Peyer's patch (tissue), 4 donors: ENCODE measurements at places on chromosomes 5 and 9. TPM values are rescaled to one million over a fixed set of nuclear protein-coding genes. Genes with fewer than 3 reads are reported as not detected.

DNA sequence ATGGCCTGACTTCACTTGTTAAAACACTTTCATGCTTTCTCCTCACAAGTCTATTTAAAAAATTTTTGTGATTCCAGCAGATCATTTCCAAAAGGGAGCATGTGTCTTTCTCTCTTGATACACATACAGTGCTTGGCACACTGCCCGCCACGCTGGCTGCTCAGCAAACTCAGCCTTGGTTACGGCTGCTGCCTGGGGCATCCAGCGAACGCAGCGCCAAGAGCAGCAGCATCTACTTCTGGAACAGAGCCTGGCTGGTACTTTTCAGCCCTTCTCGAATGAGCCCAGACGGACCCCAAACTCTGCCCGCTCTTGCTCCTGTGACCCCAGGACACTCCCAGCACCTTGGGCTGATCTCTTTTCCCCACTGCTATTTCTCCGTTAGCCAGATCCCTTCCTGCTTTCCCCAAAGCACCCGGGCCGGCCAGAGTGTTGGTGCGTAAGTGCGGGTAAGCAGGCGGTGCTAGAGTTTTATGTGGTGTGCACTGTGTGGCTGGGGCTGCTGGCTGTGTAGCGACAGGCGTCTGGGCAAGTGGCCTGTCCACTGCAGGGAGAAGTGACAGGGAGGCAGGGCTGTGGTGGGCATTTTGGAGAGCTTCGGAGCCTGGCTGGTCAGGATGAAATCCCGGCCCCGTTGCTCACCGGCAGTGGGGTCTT is 73.2 kb downstream of the SH3PXD2B start:
- H3K36me3 ChIP-seq: peaks cover 5% of the 10 kb centered on the region
- no peak overlapping the region for H3K4me3 ChIP-seq
- no peaks in the 10 kb centered on the region for H3K4me1 ChIP-seq
- DNase-seq: no peak
- H3K27me3 ChIP-seq: no peaks in the 10 kb centered on the region

DNA sequence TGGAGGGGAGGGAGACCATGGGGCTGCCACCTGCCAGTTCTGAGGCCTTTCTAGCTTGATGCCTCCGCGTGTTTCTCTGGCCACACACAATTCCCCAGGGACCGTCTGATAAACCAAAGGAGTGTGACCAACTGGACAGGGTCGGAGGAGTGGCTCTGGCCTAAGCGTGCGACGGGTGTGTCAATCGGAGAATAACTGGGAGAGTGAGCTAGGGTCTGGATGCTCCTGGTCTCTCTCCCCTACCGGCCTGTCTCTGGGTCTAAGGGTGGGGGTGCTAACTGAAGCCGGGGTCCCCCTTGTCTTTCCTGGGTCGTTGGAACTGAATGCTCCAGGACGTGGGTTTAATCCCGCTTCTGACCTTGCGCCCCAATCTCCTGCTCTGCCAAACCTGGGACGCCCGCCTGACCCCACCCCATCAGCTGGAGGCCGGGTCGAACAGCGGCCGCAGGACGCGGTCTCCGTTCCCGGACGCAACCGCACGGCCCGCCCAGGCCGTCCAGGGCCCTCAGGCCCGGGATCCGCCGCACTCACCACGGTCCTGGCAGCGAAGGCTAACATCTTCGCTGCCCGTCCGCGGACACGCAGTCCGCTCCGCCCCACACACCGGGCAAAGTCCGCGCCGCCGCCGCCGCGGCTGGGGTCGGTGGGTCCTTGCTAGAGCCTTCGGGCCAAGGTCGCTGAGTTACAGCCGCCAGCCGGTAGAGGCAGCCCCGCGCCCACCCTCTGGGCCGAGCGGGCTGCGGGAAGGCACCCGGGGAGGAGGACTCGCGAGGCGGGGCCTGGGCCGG is 447 bp downstream of the CRAT start:
- no peaks in the 10 kb centered on the region for H3K36me3 ChIP-seq
- DNase-seq: no peak
- H3K4me1 ChIP-seq: no peaks in the 10 kb centered on the region
- H3K27ac ChIP-seq: peak overlapping the region; percentile 91
- no peaks in the 10 kb centered on the region for H3K27me3 ChIP-seq

Gene PLCXD3
- total RNA-seq: 2.8 TPM

DNA sequence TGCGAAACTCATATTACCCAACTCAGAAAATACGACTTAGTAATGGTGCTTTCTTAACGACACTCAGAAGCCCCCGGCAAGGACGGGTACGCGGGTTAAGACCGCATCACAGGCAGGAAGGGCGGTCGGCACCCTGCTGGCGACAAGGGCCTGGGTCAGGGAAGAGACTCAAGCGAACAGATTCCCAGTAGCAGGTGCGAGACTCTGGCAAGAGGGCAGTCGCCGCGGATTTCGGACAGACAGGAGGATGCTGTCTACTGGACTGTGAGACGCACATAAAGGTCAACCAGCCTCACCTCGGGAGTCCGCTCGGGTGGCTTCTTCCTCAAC is 398 bp downstream of the RAPGEF6 start:
- no peaks in the 10 kb centered on the region for H3K27me3 ChIP-seq
- peak overlapping the region; percentile 87 for H3K27ac ChIP-seq
- peak overlapping the region; percentile 49 for H3K4me3 ChIP-seq

DNA sequence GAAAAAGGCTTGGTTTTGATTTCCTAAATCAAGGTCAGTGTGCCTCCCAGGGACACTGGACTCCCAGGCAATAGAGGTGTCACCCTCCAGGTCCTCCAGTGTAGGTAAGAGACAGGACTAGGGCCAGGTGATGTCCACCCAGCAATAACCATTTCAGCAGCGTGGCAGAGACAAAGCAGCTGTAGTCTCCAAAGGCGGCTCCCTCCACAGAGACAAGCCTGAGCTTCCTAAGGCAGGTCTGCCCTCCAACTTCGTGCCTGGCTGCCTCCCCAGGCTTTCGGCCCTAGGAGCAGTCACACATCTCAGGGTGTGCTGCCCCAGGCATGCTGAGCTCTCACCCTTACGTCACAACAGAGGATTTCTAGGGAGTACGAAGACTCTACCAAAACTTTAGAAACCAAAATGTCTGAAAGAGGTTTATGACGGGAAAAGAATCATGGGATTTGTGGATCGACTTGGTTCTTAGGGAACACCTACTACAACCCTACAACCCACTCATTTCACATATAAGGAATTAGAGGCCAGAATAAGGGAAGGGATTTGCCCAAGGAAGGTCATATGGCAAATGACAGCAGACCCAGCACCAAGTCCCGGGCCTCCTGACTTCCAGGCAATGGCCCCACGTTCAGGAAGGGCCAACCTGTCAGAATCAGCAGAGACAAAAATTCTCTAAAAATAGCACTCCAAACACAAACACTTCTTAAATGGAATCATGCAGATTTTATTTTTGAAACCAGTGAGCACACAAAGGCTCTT is 105.5 kb downstream of the KLHL3 start:
- no peaks in the 10 kb centered on the region for H3K27me3 ChIP-seq
- no peak for DNase-seq
- no peak overlapping the region for H3K4me3 ChIP-seq
- H3K4me1 ChIP-seq: no peaks in the 10 kb centered on the region

DNA sequence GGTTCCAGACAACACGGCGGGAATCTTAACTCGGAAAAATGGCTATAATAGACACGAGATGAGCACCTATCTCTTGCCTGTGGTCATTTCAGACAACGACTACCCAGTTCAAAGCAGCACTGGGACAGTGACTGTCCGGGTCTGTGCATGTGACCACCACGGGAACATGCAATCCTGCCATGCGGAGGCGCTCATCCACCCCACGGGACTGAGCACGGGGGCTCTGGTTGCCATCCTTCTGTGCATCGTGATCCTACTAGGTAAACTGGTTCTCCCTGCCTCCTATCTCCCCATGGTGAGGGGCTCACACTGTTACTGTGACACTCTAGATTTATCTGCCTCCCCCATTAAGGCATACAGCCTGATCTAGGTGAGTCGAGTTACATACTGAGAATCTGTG is 124.2 kb downstream of the CDH6 start:
- H3K36me3 ChIP-seq: no peaks in the 10 kb centered on the region
- no peak for DNase-seq
- H3K4me3 ChIP-seq: no peak overlapping the region

DNA sequence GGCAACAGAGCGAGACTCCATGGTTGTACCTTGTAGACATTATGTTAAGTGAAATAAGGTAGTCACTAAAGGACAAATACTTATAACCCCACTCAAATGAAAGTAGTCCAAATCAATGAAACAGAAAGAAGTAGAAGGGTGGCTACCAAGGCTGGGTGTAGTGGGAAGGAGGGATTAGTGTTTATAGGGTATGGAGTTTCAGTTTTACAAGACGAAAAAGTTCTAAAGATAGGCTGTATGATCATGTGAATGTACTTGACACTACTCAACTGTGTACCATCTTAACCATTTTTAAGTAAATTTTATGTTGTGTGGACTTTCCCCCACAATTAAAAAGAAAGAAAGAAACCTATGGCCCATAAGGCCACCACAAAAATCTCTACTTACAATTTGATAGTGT is 32.2 kb downstream of the ALDH7A1 start:
- no peaks in the 10 kb centered on the region for H3K4me1 ChIP-seq
- H3K27me3 ChIP-seq: no peaks in the 10 kb centered on the region
- no peak overlapping the region for H3K27ac ChIP-seq
- H3K36me3 ChIP-seq: peaks cover 3% of the 10 kb centered on the region
- H3K4me3 ChIP-seq: no peak overlapping the region
- DNase-seq: no peak

DNA sequence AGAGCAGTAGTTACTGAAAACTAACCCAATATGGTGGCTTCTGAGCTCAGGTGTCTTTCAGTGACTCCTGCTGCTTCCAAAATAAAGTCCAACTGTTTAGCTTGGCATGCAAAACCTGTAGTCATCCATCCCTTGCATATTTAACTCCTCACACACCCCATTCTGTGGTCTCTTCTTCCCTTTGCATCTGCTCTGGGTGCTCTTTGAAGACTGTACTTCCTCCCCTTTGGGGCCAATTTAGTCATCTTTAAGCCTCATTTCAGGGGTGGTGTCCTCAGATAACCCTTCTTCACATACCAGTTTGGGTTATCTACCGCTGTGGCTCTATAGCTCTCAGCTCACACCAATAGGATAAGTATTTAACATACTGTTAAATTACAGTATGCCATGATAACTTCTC is 209.9 kb upstream of the DMRT1 start:
- no peaks in the 10 kb centered on the region for H3K27me3 ChIP-seq
- no peak for DNase-seq
- no peak overlapping the region for H3K4me3 ChIP-seq
- H3K4me1 ChIP-seq: no peaks in the 10 kb centered on the region
- no peaks in the 10 kb centered on the region for H3K36me3 ChIP-seq

Gene PCDH1
- 167 TPM for total RNA-seq

DNA sequence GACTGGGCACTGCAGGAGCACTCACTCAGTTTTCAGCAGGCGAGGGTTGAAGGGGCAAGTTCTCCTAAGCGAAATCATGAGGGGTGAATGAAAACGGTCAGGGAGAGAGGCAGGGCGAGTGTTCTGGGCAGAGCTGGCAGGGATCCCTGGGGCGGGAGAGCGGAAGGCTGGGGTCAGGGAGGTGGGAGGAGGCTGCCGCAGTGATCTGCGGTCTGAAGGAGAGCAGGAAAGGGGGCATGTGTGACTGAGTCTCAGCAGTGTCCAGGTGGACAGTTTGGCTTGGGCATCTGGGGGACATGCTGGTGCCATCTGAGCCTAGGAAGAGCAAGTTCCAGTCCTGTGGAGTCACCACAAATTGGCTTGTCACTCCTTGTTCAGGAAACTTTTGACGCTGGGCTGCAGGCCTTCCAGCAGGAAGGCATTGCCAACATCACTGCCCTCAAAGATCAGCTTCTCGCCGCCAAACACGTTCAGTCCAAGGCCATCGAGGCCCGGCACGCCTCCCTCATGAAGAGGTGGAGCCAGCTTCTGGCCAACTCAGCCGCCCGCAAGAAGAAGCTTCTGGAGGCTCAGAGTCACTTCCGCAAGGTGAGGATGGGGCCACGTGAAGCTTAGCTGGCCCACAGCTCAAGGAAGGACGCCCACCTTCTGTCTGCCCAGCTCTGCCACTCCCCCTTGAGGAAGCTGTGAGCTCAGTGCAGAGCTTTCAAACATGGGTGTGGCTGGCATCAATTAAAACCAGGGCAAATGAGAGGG is 31.1 kb downstream of the DYNC2I2 start:
- peaks cover 8% of the 10 kb centered on the region for H3K4me1 ChIP-seq
- H3K27me3 ChIP-seq: no peaks in the 10 kb centered on the region
- H3K36me3 ChIP-seq: peaks cover 96% of the 10 kb centered on the region
- H3K27ac ChIP-seq: no peak overlapping the region
- no peak for DNase-seq

DNA sequence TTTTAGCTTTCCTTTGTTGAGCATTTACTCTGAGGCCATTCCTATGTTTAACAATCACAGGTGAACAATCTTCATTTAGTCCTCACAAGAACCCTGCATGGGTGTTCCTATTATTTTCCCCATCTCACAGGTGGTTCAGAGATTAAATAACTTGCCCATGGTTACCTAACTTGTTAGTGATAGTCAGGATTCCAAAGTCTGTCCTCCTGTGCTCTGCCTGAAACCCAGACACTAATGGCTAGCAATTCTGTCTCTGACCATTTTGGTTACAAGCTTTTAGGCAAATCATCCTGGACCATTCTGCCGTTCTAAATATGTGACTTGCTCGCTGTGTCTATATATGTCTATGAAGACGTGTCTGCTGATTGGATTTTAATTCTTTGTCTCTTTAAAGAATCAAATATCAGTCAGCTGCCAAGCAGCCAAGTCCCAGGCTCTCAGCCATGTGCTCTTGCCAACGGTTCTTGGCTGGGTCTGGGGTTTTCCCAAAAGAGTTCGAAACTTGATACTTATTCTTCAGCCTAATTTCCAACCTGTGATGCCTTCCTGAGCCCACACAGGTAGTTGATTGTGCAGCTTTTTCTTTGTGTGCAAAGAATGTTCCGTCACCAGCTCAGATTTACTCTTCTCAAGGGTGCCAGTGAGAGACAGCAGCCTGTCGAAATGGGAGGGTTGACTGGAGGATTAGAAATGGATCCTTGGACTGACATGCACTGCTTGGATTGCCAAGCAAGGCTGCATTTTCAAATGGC is 121.7 kb downstream of the NREP start:
- no peaks in the 10 kb centered on the region for H3K4me1 ChIP-seq
- H3K27me3 ChIP-seq: no peaks in the 10 kb centered on the region
- no peak for DNase-seq
- no peaks in the 10 kb centered on the region for H3K36me3 ChIP-seq
- no peak overlapping the region for H3K27ac ChIP-seq
- H3K4me3 ChIP-seq: no peak overlapping the region

DNA sequence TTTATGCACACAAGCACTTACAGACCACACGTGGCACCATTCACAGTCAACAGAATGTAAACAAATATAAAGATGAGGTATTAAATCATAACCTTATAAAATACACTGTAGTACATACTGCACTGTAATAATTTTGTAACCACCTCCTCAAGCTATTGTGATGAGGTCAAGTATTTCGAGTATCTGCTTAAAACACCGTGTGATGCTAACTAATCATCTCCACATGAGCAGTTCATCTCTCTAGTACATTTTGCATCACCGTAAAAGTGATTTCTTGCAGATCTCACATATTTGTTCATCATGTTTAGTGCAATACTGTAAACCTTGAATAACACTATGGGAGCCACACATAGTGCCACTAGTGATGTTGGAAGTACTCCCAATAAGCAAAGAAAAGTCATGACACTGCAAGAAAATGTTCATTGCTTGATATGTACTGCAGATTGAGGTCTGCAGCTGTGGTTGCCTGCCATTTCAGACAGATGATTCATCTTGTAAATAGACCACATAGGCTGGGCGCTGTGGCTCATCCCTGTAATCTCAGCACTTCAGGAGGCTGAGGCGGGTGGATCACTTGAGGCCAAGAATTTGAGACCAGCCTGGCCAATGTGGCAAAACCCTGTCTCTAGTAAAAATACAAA is 44.3 kb downstream of the FOXB2 start:
- no peaks in the 10 kb centered on the region for H3K4me1 ChIP-seq
- H3K27me3 ChIP-seq: no peaks in the 10 kb centered on the region
- no peak overlapping the region for H3K27ac ChIP-seq
- no peak overlapping the region for H3K4me3 ChIP-seq
- no peaks in the 10 kb centered on the region for H3K36me3 ChIP-seq
